ENCODE measurements at places on chromosomes 12 and 14.

DNA sequence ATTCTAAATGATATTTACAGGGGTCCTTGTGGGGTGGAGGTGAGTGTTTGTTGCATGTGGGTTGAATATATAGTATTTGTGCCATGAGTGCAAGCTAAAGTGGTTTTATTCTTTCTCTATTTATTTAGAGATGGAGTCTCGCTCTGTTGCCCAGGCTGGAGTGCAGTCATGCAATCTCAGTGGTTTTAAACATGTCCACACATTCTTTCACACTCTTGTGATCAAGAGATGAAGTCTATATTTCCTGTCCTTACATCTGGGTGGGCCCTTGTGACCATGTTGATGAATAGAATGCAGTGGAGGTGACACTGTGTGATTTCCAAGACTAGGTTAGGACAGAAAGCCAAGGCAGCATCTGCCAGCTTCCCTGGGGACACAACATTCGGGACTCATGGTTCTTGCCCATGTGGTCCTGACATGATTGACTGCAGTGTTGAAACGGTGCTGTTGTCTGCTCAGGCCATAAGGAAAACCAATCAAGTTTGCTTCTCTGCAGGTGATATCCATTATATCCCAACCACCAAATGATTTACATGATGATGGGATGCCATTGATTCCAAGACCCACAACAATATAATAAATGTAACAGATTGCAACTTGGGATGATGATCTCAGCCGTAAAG lies 172.6 kb downstream of the SUDS3 start:
- no peak overlapping the region for H3K27ac ChIP-seq
- no peaks in the 10 kb centered on the region for H3K36me3 ChIP-seq
- H3K4me3 ChIP-seq = no peak overlapping the region
- no peak for DNase-seq
- H3K27me3 ChIP-seq = no peaks in the 10 kb centered on the region
- H3K4me1 ChIP-seq = no peaks in the 10 kb centered on the region

GRCh38 chr12:131606218-131606901 lies 104.5 kb upstream of the SFSWAP start:
- peaks cover 50% of the 10 kb centered on the region for H3K4me1 ChIP-seq
- no peak overlapping the region for H3K4me3 ChIP-seq
- no peaks in the 10 kb centered on the region for H3K27me3 ChIP-seq
- no peak for DNase-seq

DNA sequence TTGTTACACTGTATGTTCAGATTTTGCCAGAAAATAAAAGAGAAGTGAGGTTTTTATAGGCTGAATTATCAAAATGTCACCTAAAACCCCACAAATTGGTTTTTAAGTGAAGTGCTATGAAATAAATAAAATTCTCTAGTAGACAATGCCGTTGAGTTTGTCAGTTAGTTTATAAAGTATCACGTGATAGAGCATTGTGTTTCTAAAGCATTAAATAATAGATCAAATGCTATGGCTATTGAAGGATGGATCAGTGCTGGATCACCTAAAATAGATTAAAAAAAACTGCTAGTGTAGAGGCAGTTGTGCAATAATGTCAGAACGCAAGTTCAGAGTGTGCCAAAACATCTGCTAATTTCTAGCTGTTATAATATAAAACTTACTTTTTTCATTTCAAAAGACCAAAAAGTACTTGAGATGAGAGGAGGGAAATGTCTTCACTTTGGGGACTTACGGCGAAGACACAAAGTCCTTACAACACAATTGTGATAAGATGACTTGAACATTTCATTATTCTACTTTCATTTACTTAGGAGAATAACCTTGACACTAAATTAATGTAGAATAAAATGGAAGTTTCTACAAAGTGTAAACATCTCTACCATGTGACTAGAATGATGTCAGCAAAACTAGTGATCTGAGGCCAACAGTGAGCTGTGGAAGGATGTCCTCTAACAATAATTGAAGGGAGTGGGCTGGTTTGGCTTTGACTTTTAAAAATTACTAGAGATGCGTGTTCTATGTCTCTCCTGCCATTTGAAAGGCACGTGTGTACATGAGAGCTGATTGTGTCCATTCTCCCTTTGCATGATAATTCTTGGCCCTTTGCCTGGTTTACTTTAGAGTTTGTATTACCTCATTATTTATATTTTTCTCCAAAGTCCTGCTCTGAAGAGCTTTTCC lies 154.4 kb upstream of the PDE3A start:
- peaks cover 16% of the 10 kb centered on the region for H3K4me1 ChIP-seq
- no peaks in the 10 kb centered on the region for H3K27me3 ChIP-seq
- no peaks in the 10 kb centered on the region for H3K36me3 ChIP-seq
- H3K4me3 ChIP-seq = no peak overlapping the region
- DNase-seq = no peak
- H3K27ac ChIP-seq = no peak overlapping the region

GRCh38 chr12:64673490-64674169 lies 63.3 kb downstream of the RASSF3 start:
- H3K27me3 ChIP-seq = no peaks in the 10 kb centered on the region
- peaks cover 75% of the 10 kb centered on the region for H3K4me1 ChIP-seq
- H3K27ac ChIP-seq = peak overlapping the region; percentile 23
- no peaks in the 10 kb centered on the region for H3K36me3 ChIP-seq
- no peak for DNase-seq

DNA sequence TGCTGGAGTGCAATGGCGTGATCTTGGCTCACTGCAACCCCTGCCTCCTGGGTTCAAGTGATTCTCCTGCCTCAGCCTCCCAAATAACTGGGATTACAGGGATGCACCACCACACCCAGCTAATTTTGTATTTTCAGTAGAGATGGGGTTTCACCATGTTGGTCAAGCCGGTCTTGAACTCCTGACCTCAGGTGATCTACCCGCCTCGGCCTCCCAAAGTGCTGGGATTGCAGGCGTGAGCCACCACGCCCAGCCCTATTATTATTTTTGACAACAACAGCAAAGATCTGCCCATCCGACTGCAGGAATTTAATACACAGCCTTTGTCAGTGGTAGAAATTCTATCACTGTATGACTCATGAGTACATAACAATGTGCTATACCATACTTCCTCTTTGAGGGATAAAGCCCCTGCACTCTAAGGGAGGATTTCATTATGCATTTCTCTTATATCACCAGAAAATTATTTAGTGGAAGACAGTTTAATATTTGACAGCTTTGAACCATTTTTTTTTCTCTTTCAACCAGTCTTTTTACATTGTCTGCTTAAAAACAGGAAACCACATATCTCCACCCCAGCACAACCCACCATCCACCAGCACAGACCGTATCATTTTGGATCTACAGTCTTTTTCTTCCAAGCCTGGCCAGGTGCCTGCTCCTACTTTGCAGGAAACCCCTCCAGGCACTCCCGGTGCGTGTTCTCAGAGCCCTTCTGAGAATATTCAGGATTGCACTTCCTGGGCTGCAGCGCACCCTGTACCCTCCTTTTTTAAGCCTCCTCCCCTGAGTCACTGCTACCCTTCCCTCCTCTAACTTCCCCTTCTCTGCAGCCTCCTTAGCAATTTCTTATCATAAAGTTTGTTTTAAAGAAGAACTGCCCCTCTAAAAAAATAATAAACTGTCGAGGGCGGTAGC lies 594 bp downstream of the ARHGDIB start:
- H3K27ac ChIP-seq = peak overlapping the region; percentile 94
- DNase-seq = peak; percentile 91
- peak overlapping the region; percentile 92 for H3K4me3 ChIP-seq
- peaks cover 1% of the 10 kb centered on the region for H3K36me3 ChIP-seq
- peaks cover 84% of the 10 kb centered on the region for H3K4me1 ChIP-seq

Data from common myeloid progenitor, CD34-positive (primary cell).